ENCODE measurements at places on chromosomes 4 and X. TPM values are rescaled to one million over a fixed set of nuclear protein-coding genes. Genes with fewer than 3 reads are reported as not detected.
A peak's percentile ranks its signal among the peaks of the same experiment; 100 is the strongest.

Gene PPP2R3B
- polyA plus RNA-seq = 199 TPM

Gene PF4V1
- polyA plus RNA-seq = not detected

Gene GLRA3
- polyA plus RNA-seq = not detected

Gene SHROOM2
- 1.7 TPM for polyA plus RNA-seq

Gene PRDM8
- 10.6 TPM for polyA plus RNA-seq

Gene ANAPC4
- 30.3 TPM for polyA plus RNA-seq

Gene SLIT2
- 8.6 TPM for polyA plus RNA-seq

GRCh38 chrX:95441836-95442235, 1242.8 kb upstream of the DIAPH2 start:
- DNase-seq = peak; percentile 4

DNA sequence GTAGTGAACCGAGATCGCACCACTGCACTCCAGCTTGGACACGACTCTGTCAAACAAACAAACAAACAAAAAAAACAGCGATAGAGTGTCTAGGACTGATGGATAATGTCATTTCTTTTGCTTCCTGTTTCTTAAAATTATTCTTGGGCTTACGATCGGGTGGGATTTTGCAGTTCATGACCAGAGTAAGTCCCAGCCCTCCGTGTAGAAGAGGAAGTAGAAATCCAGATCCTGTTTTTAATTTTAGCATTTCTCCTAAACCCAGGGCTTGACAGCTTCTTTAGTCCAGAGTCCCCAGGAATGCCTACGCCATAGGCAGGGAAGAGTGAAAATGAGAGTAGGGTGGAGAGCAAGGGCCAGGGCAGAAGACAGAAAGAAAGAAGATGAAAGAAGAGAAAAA, 94.3 kb downstream of the HPRT1 start:
- no peak for DNase-seq

- DNase-seq = peak; percentile 5
Measured at GRCh38 chrX:133215747-133216146, 2.4 kb downstream of the TFDP3 start.

GRCh38 chr4:126028876-126029275, 714.1 kb downstream of the FAT4 start:
- no peak for DNase-seq

- DNase-seq = no peak
Measured at GRCh38 chr4:4689694-4690440, 148.0 kb upstream of the STX18 start.

DNA sequence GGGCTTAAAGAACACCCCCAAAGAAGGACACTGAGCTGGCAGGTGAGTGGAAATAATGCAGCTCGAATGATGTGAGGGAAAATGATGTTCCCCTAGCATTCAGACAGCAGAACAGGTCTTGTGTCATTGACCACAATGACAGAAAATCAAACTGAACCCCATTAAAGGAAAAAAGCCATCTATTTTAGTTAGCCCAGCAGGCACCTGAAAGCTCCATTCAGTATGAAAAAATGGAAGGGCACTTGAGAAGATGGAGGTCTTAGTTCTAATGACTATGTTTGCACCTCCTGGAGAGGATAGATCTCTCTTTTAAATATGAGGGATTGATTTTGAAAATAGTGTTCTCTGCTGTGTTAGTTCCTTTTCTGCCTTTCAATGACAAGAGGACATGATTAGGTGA, 323.1 kb downstream of the NKX6-1 start:
- DNase-seq = no peak

Data from forelimb muscle (tissue), 1 donor.